ENCODE measurements at places on chromosomes 2 and 18.

GRCh38 chr18:79934311-79935097 lies 16.9 kb downstream of the SLC66A2 start:
- DNase-seq: no peak

GRCh38 chr2:85254540-85255300 lies 73.1 kb downstream of the TGOLN2 start:
- DNase-seq: no peak

DNA sequence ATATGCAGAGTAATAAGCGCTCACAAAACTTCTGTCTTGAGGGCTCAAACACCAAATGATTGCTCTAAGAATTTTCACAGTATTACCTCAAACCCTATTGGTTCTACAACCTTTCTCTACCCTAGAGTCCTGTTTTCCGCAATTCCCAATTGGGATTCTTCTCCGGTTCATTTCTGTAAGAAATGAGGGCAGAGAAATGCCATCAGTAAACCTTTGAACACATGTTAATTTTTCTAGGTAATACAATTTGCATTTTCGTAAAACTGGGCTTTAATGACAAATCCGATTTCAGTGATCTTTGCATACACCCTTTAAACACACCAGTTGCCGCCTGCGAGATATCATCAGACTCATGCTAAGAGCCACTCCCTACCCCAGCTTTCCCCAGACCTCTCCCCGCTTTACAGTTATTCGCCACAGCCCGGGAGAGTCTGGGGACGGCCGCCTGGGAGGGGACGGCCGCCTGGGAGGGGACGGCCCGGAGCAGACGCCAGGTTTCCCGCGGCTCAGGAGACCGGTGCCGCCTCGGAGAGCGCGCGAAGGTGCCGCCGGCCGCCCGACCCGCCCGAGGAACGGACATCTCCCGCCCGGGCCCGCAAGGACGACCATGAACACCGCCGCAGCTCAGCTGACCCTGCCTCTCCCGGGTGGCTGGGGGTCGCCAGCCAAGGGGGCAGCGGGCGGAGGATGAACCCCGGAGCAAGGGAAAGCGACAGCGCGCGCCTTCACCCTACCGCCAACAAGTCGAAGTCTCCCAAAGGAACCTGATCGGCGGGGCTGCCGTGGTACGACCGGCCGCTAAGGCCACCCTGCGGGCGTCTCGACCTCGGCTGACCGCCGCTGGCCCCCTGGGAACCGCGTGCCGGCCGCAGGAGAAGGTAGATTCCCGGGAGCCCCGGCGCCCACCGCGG lies 463 bp downstream of the SMC6 start:
- DNase-seq: peak; percentile 83

GRCh38 chr2:15306706-15307105 lies 254.4 kb downstream of the NBAS start:
- DNase-seq: no peak

DNA sequence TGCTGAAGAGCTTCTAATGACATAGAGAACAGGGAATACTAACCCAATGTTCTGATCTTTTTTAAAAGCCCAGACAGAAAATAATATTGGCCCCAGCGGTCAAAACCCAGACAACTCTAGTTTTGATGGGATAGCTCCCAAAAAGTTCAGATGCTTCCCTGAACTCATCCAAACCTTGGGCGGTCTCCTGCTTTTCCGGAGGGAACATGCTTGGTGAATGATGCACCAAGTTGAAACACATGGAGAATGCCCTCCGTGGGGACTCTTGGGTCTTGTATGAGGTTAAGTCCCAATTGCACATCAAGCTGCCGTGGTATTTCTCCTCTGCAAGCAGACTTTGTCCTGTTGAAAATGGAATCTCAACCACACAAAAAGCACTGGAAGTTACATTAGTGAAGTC lies 120.7 kb upstream of the CTAGE1 start:
- DNase-seq: no peak

GRCh38 chr2:186345745-186346144 lies 140.3 kb upstream of the ZC3H15 start:
- DNase-seq: no peak
